Neural crest cell (in vitro differentiated cells): ENCODE measurements at places on chromosomes 4 and X. TPM values are rescaled to one million over a fixed set of nuclear protein-coding genes. Genes with fewer than 3 reads are reported as not detected.

DNA sequence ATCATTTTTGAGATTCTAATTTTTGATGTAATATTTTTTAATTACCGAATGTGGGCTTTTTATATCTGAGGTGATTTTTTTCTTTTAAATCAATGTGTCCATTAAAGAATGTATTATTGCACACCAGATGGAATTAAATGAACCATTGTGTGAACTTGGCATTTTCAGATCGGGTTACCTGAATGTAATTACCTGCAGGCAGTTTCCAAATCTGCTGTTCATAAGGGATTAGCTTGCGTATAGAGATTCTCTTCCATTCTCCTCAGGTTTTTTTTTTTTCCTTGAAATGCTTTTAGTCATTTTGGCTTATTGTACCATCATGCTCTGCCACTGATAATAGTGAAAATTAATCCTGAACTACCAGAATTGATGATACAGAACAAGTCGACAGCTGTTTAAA, 511.5 kb upstream of the ATOH1 start:
- DNase-seq, result no peak

DNA sequence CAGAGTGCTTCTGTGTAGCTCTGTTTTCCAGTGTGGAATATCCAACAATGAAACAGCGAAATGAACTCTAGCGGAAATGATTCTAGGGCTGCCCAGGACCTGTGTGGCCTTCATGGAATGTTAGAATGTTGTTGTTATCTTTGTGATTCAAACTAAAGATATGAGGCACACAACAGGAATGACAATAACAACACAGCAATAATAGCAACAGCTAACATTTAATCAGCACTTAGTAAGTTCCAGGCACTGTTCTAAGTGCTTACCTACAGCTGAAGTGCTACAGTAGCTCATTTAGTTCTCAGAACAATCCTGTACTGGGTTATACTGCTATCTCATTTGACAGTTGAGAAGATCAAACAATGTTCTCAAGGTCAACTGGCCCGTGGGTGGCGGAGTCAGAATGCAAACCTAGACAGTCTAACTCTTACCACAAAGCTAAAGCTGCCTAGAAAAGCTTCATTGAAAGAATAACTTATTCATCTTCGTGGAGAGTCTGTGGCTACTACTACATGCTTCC, 63.7 kb downstream of the MAML3 start:
- no peak for DNase-seq

DNA sequence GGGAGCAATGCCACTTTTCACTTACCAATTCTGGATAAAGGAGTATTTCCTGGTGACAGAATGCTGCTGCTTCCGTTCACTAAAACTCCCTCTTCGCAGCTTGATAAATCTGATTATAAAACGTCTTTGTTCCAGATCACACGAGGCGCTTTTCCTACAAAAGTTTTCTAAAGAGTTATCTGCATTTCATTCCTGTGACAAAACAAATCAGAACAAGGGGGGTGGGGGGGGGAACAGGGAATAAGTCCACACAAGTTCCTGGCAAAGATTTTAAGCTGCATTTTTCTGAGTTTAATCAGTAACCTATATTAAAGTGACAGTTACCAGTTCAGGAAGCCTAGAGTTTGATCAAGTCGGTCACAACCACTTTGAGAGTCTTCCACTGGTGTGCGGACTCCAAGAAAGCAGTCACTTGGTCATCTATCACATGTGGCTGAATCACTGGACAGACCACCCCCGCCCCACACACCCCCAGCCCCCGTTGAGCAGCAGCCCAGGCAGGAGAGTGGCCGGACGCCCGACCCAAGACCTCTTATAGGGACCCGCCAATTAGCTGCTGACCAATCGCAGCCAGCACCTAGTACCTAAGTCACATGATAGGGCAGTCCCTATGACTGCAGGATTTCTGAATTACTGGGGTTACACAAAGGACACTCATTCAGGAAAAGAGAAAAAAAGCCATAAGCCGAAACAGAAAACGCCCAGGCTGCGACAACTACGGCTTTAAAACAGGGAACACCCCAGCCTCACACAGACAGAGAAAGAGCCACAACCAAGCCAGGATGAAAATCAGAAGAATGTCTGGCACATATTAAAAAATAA, 569.3 kb upstream of the DIPK2B start:
- peak; percentile 16 for DNase-seq

- DNase-seq, result no peak
These were observed 37.9 kb upstream of the FGFBP2 start for GRCh38 chr4:16000708-16001483.

Gene EMCN
- not detected in 2 replicates for total RNA-seq

Gene TEX13D
- 1.9 and 2.1 TPM in 2 replicates for total RNA-seq

Gene CYLC1
- not detected in 2 replicates for total RNA-seq
